ENCODE measurements at places on chromosomes 12 and 14.

DNA sequence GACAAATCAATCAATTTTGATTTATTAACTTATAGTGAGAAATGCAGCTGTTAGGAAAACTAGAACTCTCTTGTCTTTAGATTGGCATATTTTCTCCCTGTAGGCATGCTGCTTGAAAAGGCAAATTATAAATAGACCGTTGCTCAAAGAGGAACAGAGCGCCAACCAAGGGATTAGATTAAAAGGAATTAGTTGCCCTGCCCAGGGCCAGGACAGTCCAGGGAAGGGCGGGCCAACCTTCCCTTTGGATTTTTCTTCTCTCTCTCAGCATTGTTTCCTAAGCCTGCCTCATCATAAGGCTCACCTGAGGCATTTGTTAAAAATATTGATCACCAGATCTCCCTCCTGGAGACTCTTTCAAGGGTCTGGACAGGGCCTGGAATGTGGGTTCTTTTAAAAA is 8.6 kb downstream of the CIPC start:
- DNase-seq, result no peak

- DNase-seq, result no peak
Measured at GRCh38 chr12:79370021-79370420, 320.7 kb downstream of the PAWR start.

DNA sequence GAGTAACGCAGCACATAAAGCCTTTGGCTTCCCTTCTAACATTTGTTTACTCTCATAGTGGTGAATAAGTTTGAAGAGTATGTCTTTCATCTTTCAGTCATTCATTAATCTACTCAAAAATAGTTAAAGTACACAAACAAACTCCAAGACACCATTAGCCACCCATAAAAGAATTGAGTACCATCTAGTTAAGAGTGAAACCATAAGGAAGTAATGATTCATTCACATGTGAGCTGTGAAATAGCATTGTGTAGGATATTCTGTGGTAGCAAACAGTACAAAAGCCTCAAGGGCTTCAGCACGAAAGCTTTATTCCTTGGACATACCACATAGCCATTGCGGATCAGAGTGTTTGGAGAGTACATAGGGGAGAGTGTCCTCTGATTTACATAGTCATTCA is 13.9 kb downstream of the SYT1 start:
- DNase-seq, result no peak

DNA sequence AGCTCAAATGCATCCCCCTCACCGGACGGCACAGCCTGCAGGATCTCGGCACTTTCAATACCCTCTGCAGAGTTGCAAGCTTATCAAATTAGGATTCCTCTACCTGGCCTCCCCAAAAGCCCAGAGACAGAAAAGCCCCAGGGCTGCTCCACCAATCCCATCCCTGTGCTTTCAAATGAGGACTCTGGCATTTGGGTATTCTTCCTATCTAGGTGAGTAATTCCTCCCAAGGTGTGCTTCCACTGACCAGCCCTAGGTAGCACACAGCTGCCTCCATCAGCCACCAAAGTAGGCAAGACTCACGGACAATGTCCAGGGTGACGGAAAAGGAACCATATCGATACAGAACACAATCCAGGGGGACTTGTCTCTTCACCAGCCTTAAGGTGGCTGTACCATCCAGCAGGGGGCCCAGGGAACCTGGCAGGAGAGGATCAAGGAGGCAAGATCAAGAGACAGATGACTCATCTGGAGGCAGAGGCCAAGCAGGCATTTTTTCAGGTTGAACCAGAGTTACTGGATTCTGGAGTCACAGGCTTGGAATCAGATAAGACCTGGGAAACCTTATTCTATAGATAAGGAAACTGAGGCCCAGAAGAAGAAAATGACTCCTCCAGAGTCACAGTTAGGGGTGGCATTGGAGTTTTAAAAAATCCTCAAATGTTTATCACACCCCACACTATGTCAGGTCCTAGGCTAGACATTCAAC is 9.9 kb downstream of the PMEL start:
- DNase-seq, result peak; percentile 84

DNA sequence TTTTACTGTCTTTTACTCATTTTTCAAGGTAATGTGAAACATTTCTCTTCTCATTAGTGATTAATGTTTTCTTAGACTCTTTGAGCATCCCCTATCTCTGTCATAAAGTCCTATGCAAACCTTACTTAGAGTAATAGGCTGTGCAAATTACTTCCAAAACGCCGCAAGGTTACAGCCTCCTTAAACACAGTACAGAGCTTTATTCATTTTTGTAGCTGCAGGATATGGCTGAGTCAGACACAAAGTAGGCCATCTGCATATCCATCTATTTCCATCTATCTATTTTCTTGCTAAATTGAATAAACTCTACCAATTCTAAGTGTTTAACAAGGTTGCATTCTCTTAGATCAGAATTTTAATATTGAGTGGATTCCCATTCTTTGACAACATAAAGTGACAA is 335.6 kb upstream of the SLC16A7 start:
- no peak for DNase-seq

GRCh38 chr12:77625441-77625840 is 205.3 kb upstream of the NAV3 start:
- peak; percentile 6 for DNase-seq

DNA sequence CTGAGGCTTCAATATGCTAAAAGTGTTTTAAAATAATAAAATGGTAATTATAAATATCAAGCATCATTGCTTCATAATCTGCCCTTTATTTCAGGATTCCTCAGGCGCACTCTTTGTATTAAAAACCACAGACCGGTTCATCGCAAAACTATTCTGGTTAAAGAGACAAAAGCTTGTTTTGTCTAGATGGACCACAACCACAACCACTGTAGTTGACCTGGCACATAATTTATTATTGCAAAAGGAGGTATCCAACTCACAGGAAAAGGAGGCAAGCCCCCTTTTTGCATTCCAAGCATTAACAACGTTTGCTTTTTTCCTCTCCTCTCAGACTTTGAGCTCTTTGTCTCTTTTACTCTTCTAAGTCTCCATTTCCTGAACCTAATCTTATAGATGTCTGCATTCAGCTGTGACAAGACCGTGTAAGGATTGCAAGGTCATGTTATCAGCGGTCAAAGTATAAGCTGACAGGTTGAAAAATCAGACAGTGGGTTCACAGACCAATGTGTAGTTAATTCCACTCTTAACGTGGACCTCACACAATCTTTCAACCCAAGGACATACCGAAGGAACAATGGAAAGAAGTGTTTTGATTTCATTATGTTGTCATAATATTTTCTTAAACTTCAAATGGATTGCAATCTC is 1057.6 kb downstream of the GALC start:
- peak; percentile 14 for DNase-seq

- no peak for DNase-seq
Measured at GRCh38 chr12:29804019-29804418, 20.3 kb upstream of the TMTC1 start.

- no peak for DNase-seq
Measured at GRCh38 chr12:49367381-49368239, at the start of gene SPATS2. SPATS2 (plus strand) TSS chr12:49367462; CDS start chr12:49461013, 93,551 bp downstream.

GRCh38 chr12:109273354-109273753 is 35.7 kb downstream of the FOXN4 start:
- no peak for DNase-seq

DNA sequence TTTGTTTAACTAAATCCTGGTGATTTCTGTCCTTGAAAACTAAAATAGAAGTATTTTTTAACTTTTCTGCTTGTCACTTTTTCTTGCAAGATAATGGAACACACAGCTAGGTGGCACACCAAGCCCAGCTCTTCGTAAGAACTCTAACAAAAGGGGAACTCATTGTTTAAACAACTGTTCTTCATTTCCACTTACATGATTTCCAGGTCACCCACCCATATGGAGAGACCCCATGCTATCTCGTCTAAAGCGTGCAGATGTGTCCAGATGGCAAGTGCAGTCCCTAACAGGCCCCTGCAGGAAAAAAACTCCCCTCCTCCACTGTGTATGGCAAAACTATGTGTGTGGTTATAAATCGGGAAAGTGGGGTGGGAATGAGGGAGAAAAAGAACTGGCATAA is 43.3 kb upstream of the NT5DC3 start:
- DNase-seq, result peak; percentile 40

GRCh38 chr12:128864516-128865186 is 11.4 kb downstream of the GLT1D1 start:
- DNase-seq, result no peak

DNA sequence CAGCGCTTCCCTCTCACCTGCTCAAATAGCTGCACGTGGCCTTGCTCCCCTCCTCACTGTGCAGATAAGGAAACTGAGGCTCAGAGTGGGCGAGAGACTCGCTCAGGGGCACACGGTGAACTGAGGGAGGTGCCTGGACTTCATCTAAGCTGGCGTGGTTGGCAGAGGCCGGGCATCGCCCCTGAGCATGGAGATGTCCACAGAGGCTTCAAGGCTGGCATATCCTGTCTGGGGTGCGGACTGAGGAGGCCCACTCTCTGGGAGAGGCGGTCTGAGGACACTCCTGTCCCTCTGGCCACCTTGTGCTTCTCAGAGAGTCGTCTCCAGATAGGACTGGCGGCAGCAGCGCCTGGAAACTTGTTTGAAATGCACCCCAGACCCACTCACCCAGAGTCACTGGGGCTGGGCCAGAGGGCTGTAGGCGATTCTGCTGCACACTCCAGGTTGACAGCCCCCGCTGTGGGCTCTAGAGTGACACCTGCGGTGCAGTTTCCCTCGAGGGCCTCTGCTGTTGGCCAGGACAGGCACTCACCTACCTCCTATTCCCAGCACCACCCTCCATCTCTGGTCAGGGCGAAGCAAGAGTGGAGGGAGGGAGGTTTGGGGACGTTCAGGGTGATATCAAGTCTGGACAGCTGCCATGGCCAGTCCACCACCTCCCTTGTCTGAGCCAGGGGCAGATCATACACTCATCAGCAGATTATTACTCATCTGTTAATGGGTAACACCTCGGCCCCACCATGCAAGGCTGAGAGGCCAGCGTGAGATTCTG is 11.2 kb upstream of the LBHD2 start:
- peak; percentile 69 for DNase-seq

DNA sequence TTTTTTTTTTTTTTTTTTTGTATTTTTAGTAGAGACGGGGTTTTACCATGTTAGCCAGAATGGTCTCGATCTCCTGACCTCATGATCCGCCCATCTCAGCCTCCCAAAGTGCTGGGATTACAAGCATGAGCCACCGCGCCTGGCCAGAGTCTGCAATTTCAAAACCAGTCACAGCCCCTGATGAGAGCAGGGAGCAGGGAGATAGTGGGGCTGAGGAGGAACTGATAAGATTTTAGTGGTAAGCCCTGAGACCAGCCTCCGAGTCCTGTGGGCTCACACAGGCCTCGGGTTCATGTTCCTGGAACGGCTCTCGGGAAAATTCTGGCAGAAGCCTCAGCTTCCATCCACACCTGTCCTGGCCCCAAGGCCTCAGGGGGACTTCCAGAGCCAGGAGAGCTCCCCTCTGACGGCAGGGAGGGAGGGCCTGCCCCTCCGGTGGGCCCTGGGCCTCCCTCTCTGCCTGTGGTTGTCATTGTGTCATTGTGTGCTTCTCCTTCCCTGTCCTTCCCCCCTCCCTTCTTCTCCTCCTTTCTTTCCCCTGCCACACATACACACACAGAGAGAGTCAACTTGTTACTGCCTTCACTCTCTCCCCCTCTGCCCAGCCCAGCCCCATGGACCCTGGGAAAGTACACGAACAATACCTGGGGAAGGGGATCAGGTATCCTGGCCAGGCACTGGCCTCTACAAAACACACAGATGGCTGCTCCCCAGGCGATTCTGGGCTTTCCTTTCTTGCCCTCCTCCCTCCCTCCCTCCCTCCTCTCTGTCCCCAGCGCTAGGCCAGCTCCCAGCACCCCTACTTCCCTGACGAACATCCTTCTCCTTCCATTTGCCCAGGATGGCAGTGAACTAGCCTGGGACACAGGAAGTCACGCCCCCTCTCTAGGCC is 294.1 kb downstream of the DPF3 start:
- DNase-seq, result no peak

DNA sequence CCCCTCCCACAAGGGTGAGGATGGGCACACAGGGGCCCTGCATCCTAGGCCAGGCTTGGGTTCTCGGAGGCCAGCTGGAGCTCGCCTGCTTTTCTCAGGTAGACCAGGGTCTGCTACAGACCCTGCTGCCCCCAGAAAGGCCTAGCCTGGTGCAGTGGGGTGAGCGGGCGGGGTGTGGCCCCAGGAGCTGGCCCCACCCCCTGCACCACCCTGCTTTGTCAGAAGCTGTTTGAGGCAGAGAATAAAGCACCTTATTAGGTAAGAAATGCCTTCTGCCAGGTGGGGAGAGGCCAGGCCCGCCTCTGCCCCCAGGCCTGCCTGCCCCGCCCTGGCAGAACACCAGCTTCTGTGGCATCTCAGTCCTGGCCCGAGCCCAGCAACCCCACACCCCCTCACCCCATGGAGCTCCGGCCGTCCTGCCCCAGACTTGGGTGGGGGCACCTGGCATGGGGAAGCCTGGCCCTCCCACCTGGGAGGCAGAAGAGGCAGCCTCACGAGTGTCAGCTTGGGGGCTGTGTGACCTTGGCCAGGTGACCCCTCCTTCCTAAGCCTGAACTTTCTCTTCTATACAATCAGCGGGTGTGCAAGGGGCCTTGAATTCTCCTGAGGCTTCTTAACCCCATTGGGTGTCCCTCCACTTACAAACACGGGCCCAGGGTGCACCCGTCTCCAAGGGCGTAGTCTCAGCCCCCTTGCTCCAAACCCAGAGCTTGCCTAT is 43.2 kb downstream of the KRT80 start:
- peak; percentile 62 for DNase-seq

- peak; percentile 76 for DNase-seq
Measured at GRCh38 chr14:59161561-59162175, 26.8 kb upstream of the DAAM1 start.

DNA sequence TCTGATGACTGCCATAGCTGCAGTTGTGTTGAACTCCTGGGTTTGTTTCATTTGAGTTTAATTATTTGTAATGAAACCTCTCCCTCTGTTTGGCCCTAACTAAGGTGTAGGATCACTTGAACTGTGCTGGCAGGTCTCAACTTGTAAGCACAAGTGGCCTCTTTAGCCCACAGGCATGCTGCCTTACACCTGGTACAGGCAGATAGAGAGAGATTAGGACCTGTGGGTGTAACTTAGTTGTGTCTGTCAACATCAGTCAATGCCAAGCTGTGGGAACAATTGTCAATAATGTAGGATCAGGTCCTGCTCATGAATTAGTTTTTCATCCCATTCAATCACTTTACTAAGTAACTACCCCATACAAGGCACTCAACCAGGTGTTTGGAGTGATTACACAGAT is 263.0 kb upstream of the G2E3 start:
- no peak for DNase-seq
